ENCODE measurements at places on chromosomes 12 and 14.

DNA sequence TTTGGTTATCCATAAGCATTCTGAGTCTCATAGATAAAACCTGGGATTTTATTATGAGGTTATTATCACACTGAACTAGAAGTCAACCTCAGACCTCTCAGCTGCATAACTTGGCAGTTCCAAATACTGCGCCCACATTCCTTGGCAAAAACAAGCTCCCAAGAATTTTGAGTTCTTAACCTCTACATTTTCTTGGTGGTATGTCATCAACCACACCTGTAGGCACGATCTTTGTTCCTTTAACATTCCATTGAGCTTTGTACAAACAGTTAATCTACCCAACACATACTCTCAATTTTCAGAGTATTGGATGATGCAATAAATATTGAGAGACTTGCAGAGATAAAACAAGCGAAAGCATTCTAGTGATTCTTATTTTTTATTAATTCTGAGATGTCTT lies 371.8 kb upstream of the PRICKLE1 start:
- DNase-seq: no peak

- DNase-seq: no peak
Observed at GRCh38 chr12:6550294-6551062, 5.4 kb downstream of the IFFO1 start.

DNA sequence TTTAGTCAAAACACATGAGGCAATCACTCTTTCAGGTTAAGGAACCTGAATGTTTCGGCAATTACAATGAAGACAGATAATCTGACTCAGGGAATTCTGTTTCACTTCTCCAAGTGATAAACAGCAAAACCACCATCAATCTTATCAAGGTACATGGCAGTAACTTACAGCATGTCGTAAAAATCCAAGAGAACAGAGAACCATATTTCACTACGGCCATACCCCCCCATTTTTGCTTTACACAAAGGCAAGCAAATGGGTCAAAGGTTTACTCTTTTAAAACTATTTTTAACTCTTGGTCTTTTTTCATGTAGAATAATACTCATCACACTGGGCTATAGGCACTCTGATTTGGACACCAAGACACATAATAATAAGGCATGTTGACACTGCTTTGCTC lies 102.4 kb downstream of the PPM1H start:
- no peak for DNase-seq

DNA sequence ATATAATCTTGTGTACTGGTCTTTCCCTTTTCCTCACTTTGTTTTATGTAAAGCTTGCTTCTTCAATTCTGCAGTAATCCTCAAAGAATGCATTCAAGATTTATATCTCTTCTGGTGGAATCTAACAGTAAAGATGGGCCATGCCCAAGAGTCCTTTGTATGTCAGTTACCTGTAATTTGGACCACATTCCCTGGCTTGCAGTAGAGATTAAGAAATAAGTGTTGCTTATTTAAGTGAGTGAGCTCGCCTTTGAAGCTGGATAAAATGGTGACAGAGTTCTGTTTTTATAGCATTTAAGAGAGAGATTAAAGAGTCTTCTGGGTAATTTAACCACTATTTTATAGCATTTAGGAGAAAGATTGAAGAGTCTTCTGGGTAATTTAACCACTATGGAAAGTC lies 262.1 kb upstream of the ATP2B1 start:
- DNase-seq: no peak

GRCh38 chr14:78356391-78356790 lies 186.2 kb downstream of the NRXN3 start:
- no peak for DNase-seq

DNA sequence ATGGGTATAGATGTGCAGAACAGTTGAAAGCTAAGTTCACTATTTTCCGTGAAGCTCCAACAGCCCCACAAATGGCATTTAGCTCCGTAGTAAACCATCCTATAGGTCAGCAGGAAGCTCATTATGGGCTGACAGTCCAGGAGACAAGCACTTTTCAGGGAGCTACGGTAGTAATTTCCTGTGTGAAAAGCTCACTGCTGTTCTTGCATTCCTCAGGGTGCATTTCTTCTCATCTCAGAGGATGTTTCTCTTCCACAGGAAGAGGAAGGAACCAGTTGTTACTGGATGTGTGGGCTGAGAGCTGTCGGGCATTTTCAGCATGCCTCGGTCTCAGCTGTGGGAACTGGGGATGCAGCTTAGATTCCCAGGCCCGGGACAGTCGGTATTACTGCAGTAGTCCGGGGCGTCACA lies 72.8 kb downstream of the GALNT4 start:
- no peak for DNase-seq

DNA sequence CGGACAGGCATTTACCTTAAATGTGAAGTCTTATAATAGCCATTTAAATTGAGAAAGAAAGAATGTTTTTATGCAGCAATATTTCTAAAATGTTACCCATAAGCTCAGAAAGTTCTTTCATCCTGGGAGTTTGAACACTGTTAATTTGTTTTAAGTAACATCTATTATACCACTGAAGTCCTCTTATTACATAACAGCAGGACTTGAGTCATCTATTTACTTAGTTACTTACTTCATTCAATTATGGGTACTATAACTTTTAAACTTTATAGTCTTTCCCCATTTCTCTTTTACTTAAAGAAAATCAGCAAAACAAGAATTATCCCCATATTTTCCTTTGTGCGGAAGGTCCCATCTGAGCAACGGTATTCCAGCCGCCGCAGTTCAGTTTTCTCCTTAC lies 473.1 kb downstream of the ETNK1 start:
- DNase-seq: peak; percentile 70

DNA sequence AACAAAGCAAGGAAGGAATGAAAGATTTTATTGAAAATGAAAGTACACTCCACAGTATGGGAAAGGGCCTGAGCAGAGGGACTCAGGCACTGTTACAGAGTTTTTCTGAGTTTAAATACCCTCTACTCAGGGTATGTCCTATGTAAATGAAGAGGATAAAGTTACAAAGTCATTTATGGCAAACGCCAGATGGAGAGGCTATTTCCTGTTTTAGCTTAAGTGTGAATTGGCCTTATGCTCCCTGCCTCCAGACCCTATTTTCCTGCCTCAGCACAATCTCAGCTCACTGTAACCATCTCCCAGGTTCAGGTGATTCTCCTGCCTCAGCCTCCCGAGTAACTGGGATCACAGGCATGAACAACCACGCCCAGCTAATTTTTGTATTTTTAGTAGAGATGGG lies 6.8 kb upstream of the PHC1 start:
- no peak for DNase-seq

DNA sequence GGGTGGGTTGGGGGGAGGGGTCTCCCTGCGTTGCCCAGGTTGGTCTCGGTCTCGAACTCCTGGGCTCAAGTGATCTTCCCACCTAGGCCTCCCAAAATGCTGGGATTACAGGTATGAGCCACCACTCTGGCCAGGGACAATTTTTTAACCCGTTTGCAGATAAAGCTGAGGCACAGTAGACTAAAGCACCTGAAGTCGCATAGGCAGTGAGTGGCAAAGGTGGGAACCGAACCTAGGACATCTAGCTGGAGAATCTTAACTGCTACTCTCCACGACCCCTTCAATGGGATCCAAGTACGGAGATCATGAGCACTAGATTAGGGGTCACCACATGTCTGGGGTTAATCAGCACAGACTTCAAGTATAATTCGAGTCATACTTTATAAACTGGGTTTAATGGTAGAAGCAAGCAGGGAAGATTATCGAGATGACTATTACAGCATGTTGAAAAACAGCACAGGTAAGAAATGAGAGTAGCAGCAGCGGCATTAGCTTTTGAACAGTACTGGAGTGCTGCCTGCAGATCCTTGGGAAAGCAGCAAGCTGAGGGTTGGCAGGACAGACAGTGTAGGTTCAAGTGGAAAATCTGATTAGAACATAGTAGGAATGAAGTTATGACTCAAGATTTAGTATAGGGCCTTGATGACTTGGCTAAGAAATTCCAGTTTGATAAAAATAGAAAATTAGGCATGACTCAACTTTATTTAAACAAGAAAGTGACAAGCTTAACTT lies 23.9 kb downstream of the NID2 start:
- DNase-seq: no peak

- no peak for DNase-seq
Observed at GRCh38 chr12:63922474-63922873, 78.0 kb downstream of the SRGAP1 start.

- no peak for DNase-seq
Observed at GRCh38 chr14:105974902-105975301, 448.5 kb downstream of the TMEM121 start.

- peak; percentile 90 for DNase-seq
Observed at GRCh38 chr12:56193025-56193578, 3.8 kb upstream of the SMARCC2 start.

DNA sequence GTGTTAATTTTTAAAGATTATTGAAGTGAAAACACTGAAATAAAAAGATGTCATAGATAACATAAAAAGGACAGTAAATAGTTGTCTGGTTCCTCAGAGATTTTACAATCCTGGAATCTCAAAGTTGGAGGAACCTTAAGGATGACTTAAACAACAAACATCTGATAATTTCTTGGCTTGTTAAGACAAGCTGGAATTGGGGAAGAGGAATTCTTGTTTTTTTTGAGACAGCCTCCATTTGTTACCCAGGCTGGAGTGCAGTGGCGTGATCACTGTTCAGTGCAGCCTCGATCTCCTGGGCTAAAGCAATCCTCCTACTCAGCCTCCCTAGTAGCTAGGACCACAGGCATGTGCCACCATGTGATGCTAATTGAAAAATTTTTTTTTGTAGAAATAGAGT lies 2.3 kb downstream of the ZNF410 start:
- no peak for DNase-seq

DNA sequence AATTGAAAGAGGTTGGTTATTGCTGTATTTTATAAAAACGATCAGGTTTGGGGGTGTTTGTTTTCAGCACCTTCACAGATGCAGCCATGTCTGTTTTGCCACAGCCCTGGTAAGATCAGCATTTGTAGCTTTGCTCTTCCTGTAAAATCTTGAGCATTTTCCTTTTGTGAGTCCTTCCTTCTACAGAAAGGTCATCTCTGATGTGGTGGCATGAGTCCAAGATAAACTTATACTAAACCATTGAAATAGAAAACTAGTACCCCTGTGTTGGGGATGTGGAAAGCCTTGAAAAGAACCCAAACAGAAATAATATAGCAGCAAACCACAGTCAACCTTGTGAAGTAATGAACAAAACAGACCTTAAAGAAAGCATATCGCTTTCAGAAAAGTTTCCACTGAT lies 85.5 kb downstream of the TGFB3 start:
- DNase-seq: no peak

- DNase-seq: no peak
Observed at GRCh38 chr12:254039-254438, 8.6 kb downstream of the SLC6A13 start.

DNA sequence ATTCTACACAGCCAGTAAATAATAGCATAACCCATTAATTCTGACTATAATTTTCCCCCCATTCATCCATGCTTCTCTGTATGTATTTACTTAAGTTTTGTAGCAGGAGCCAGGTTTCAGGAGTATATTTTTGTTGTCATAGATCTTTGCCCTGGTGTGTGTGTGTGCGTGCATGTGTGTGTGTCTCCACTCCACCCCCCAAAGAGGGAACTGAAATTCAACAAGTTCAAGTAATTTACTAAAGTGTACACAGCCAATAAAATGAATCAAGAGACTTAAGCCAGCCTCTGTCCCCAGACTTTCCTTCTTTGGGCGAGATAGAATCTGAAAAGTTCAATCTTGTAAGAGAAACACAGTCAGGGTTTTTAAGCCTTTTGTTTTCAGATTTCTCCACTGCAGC lies 792.0 kb downstream of the MED13L start:
- DNase-seq: no peak

- DNase-seq: no peak
Observed at GRCh38 chr12:6307529-6307928, 3.0 kb upstream of the PLEKHG6 start.

All from NCI-H774 (cell line).